Dorsolateral prefrontal cortex (tissue), 122 donors: ENCODE measurements at places on chromosomes 5 and 9.

DNA sequence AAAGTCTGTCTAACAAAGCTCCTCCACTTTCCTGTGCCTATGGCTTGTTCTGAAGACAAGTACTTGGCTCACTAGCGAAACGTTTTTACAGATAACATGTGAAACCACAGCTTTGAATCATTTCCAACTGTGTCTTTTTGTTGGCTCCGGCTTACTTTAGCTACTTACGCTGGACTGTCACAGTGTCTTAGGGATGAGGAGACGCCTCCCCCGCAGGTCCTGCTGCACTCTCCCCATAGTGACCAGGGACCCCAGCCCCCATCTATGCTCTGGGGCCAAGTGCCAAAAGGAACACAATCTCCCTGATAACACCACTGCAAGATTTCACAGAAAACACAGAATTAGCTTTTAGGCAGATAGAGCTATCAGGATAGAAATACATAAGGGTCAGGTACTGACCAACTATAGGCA lies 219.1 kb downstream of the ADAMTS6 start:
- DNase-seq, result no peak

GRCh38 chr9:4574657-4575243 lies 84.5 kb downstream of the SLC1A1 start:
- no peak for DNase-seq

GRCh38 chr5:178569485-178569884 lies 20.7 kb downstream of the COL23A1 start:
- DNase-seq, result no peak

DNA sequence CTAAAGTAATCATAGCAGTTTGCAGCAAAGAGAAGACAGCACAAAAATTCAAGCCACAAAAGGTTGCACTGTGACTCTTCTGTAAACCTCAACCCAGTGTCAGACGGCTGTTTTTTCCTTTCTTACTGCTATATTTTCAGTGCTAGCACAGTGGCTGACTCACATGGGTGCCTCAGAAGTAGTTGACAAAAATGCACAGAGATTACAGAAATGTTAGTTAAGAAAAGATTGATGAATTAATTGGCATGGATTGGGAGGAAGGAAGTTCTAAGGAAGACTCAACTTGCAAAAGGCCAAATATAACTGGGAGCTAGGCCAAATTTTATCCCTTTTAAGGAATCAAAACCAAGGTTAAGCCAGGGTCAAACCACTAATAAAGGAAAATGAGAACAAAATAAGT lies 43.7 kb upstream of the ITGA1 start:
- DNase-seq, result no peak

DNA sequence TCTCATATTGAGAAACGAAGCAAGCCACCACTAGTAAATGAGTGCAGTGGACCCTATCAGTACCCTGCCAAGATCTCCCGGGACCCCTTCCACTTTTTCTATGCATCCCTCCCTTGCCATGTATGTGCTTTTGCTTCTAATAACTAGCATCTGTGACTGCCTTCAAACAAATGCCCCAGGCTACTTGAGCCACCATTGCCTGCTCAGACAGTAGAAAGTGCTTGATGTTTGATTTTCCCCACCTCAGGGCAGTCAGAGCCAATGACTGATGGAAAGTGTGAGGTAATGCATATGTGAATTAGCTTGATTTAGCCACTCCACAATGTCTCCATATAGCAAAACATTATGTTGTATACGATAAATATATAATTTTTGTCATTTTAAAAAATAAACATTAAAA lies 797.3 kb upstream of the ACO1 start:
- DNase-seq, result no peak

- no peak for DNase-seq
These were observed 269.4 kb upstream of the MVB12B start for GRCh38 chr9:126057121-126057825.

- no peak for DNase-seq
These were observed 200.8 kb upstream of the ST8SIA4 start for GRCh38 chr5:101103874-101104273.

- DNase-seq, result no peak
These were observed 6.3 kb downstream of the SLC35D2 start for GRCh38 chr9:96376891-96377874.

DNA sequence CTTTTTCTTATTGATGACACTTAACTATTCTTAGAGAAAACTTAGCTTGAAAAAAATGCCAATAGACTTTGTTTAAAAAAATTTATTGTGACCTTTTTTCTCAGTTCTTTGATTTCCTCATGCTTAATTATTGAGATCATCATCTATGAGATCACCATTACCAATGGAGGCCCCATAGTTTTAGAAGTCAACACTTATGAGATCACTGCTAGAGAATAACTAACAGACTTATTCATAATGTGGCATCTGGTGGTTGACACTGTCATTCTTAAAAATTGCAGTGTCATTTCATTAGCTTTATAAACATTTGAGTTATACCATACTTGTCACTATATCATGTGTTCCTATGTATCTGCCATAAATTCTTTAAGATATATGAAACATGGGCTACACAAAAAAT lies 14.9 kb upstream of the FEM1C start:
- no peak for DNase-seq

- DNase-seq, result no peak
These were observed 30.7 kb downstream of the EXOC3 start for GRCh38 chr5:473551-474192.
